ENCODE measurements at places on chromosomes 6 and 20.

DNA sequence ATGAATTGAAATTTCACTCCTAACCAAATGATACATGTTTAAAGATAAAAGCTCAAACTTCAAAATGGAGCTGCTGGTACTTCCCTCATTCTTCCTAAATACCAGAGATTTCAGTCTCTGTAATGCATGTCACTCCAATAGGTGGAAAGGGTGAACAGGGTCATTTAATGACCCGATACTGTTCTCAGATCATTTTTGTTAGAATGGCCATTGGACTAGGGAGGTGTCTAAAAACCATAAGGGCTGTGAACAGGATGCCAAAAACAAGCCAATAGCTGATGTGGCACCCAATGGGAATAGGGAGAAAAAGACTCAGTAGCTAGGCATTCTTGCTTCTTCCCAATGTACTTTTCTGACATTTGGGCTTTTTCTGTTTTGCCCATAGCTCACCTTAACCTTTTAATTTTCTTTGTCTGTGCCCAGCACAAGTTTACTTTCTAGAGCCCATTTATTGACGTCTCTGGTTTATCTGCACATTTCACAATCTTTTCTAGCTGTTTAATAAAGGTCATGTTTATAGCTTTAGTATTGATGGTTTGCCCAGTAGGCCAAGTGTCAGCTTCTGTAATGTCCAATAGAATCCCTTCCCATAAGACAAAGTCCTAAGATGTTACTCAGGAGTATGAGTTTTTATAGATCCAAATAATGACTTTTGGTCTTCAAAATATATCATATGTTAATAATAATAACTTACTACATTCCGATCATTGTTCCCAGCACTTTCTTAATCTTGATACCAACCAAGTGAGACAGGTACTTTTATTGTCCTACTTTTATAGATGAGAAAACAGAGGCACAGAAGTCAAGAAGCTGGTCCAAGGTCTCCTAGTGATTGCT is 24.3 kb upstream of the FLRT3 start:
- DNase-seq, result no peak

DNA sequence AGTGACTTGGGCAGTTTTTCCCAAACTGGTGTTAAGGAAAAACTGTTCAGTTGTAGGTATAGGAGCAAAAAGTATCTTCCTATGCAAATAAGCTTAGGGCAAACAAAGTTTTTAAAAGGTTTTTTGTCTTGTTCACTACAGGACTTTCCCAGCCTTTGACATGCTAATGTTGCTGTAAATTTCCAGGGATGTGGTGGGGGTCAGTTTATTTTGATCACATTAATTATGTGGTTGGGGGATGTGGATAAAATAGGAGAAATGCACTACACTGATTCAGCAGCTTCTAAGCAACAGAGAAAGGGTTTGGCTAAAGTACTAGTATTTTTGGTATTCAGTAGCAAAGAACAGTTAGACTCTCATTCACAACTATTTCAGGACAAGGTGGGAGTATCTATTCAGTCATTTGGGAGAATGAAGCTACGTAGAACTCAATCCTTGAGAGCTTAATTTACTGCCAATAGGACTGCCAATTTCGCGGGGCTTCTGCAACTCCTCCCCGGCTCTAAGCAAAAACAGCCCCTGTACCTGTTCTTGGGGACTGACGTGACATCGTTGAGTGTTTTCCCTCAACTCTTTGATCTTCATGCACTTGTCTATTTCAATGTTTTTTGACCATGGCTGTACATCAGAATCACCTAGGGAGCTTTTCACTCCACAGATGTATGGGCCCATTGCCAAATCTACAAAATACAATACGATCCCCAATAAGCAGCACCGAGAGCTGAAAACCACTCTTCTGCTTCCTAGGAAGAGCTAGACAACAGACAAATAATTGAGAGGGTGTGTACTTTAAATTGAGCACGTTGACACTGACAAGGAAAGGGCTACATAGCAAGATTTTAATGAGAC is 94.8 kb upstream of the NHSL1 start:
- DNase-seq, result no peak

- DNase-seq, result no peak
Observed at GRCh38 chr20:46302106-46302505, 6.2 kb downstream of the CDH22 start.

DNA sequence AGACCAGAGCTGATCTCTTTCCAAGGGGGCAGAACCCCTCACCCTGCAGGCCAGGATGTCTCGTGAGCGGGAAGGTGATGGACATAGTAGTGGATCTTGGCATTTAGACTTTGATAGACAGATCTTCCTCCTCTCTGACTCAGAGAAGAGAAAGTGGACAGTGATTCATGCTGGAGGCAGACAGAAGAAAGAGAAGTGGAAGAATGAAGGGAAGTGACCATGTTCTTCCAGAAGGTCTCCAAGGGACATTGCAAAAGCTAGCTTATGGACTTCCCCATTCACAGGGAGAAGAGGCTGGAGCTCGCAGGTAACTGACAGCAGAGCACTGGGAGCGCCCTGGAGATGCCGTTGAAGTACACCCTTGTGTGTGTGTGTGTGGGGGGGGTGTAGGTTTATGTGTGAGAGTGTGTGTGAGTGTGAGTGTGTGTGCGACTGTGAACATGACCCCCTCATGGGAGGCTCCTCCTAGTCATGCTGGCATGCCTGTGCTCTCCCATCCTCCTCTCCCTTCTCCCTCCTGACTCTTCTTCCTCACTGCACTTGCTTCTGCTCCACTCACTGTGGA is 8.0 kb upstream of the RAET1L start:
- DNase-seq, result no peak

DNA sequence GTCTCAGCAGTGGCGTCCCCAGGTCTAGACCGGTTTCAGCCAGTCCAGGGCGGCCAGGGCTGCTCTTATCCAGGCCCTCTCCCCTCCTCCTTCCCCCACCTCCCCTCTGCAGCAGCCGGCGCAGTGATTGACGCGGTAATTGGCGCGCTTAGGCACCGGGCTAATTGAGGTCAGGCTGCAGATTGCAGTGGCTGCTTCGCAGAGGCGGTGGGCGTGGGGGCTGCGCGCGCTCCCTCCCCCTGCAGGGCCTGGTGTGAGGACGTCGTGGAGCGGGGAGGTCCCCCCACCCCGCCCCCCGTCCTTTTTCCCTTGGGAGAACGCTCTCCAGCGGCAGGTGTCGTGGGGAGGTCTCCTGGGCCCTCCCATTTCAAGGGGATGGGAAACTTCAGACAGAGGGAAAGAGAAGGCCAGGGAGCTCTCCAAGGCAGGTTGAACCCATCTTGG is 70.4 kb upstream of the BLCAP start:
- DNase-seq, result no peak

GRCh38 chr6:1524040-1524480 is 85.7 kb upstream of the FOXC1 start:
- peak; percentile 86 for DNase-seq

GRCh38 chr6:144190080-144190479 is 39.8 kb downstream of the STX11 start:
- DNase-seq, result no peak

Data from activated T-cell treated with anti-CD3 and anti-CD28 coated beads, Interleukin-2, amount 50 U/mL, for 72 hours (primary cell).